Dorsolateral prefrontal cortex (tissue), 122 donors: ENCODE measurements at places on chromosomes 6 and 20.

DNA sequence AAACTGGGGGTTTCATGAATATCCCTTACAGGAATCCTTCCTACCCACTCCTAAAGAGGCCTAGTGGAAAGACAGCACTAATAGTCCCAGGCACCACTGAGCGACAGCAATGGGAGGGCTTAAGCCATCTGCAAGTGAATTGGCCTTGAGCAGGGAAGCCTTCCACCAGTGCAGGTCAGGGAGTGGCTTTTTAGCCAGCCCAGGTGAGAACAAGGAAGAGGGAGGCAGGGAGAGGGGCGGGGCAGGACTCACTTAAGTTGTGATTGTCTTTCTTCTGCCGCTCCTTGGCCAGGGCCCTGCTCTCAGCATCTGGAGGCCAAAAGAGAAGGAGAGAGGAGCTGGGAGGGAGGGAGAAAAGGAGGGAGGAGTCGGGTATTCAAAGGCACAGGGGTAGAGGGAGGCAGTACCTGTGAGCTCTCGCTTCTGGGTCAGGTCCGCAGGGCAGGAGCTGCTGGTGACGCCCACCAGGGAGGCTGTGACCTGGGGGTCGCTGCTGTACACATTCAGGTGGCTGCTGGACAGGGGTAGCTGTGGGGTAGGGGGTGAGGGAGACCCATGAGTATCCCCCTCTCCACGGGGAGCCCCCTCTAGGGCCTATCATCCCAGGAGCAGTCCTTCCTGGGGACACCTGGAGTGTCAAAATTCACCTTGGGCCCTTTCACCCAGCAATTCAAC is 47.8 kb downstream of the TFEB start:
- peak; percentile 21 for DNase-seq

GRCh38 chr20:19403549-19403948 is 191.1 kb downstream of the SLC24A3 start:
- no peak for DNase-seq

GRCh38 chr6:154485815-154486214 is 24.7 kb downstream of the CNKSR3 start:
- no peak for DNase-seq

DNA sequence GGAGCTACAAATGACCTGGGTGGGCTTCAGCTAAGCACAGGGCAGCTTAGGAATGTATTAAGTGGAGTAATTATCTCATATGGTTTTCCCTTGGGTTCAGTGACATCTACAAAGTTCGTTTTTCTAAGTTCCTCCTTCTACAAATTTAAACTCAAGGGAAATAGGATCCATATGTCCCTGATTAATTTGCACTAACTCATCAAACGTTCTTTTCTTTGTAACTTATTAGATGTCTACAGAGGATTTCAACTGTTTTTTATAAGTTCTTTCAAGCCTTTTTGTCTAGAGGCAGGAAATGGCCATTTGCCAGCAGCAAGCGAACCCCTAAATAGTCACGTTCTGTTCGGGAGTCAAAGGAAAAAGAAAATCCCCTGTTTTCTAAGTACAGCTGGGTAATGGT is 1060.3 kb downstream of the KIF16B start:
- DNase-seq, result no peak

DNA sequence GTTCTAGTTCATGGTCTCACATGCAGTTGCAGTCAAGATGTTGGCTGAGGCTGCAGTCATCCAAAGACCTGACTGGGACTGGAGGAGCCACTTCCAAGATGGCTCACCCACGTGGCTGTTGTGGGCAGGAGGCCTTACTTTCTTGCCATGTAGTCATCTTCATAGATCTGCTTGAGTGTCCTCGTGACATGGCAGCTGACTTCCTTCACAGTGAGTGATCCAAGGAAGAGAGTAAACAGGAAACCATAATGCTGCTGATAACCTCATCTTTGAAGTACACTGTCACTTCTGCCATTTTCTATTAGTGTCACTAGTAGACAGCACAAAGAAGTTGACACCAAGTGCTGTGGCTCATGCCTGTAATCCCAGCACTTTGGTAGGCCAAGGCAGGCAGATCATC is 40.1 kb upstream of the AKIRIN2 start:
- no peak for DNase-seq

- DNase-seq, result no peak
Observed at GRCh38 chr6:11969092-11969491, 43.0 kb upstream of the HIVEP1 start.
